ENCODE measurements at places on chromosomes 6 and 20.
A peak's percentile ranks its signal among the peaks of the same experiment; 100 is the strongest.

DNA sequence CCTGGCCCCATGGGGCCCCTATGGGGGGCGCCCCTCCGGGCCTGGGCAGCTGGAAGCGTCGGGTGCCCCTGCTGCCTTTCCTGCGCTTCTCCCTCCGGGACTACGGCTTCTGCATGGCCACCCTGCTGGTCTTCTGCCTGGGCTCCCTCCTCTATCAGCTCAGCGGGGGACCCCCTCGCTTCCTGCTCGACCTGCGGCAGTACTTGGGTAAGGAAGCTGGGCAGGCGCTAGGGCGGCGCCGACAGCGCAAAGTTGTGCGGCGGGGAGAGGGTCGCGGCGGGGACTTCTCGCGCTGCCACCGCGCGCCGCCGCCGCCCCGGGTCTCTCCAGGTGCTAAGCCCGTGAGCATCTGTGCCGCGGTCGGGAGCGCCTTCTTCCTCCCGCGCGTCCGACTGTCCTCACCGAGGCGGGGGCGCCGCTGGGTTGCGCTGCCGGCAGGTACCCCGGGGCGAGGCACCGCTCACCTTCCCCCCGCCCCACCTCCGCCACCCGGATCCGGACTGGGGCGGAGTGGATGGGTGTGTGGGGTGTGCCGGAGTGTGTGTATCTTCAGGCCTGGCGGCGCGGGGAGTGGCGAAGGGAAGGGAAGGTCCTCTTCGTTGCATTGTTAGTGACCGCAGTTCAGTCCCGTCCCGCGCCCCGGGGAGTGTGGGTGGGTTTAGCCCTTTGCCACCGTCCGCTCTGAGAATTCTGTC is 788 bp downstream of the UST start:
- no peak for DNase-seq

DNA sequence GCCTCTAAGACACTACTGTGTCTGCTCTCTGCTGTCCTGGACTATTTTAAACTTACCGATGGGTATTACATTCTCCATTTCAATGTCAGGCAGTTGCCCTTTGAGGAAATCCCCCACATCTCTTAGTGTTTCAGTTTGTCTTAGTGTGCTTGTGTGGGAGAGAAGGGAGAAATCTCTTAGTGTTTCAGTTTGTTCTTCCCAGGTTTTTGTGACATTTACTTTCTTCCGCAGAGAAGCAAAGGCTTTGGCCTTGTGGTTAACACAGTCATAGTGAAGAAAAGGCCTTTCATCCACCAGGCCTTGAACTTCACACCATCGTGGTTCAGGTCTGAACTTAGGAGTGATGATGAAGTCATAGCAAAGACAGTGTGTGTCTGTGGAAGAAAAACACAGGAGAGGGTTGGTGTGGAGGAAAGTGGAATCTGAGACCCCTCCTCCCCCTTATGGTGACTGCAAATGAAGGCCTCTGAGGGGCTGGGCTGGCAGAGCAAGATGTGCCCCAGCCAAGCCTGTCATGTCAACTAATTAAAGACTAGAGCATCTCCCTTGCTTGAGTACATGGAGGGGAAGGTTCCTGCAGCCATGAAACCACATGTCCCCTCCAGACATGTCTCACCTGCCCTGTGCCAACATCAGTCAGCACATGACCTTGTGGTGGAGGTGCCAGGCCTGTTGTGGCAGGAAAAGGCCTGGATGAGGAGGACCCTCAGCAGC is 23.9 kb downstream of the RAET1L start:
- DNase-seq: no peak

- DNase-seq: no peak
These were observed 66.9 kb downstream of the RIPOR3 start for GRCh38 chr20:50624351-50625016.

- DNase-seq: no peak
These were observed 670 bp downstream of the NCOA5 start for GRCh38 chr20:46089167-46089416.

GRCh38 chr6:66605971-66606370 is 898.9 kb upstream of the EYS start:
- no peak for DNase-seq

- DNase-seq: no peak
These were observed 84.6 kb upstream of the SGK1 start for GRCh38 chr6:134402372-134402984.

- DNase-seq: no peak
These were observed 112.6 kb upstream of the CCN2 start for GRCh38 chr6:132063738-132064137.

DNA sequence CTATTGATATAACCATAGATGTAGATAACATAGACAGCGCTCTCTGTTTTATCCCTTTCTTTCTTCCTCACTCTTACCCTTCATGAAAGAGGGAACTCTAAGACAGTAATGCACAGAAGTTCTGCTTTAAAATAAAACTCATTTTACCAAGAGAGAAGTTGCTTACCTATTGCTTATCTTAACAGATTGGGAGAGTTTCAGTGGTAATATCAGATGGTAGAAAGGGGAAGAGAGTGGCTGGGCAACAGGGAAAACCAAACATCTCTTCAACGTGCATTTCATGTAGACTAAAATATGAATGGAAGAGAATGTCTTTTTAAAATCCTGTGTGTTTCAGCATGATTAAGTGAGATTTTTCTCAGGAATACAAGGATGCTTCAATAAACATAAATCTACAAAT is 45.3 kb upstream of the SIRPG start:
- DNase-seq: no peak

DNA sequence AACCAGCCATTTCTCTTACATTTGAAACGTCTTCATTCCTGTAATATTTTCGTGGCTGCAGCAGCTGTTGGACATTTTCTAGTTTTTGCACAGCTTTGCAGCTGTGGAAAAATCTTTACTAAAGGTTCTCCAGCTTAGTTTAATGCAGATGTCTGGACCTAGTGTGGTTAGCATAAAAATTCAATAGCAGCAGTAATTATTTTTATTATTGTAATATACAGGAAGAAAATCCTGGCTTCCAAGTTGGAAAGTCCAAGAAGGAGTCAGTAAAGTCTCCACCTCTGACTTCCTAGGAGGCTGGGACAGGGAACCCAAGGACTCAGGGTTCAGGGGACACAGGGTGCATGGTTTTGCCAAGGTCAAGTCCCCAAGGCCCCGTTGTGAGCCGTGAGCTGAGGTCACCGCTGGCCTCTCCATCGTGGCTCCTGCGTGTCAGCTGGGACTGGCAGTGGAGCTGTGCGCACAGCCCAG is 230.6 kb downstream of the FNDC1 start:
- no peak for DNase-seq

DNA sequence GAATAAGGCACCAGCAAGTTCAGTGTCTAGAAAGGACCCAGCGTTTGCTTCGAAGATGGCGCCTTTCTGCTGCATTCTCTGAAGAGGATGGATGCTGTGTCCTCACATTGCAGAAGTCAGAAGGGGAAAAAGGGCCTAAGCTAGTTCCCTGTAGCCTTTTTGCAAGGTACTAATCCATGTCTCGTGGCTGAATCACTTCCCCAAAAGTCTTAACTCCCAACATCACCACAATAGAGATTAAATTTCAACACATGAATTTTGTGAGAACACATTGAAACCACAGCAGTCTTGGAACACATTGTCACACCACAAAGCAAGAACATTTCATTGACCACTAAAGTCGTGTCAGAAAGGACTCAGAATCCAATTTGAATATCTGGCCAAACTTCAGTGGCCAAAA is 42.1 kb downstream of the KLHL31 start:
- DNase-seq: peak; percentile 22
